AML-193 (cell line): ENCODE measurements at places on chromosomes 3 and 15.

GRCh38 chr15:92073044-92073785 lies 219.7 kb downstream of the SLCO3A1 start:
- no peak for DNase-seq

- no peak for DNase-seq
These were observed 7.3 kb downstream of the RNU5B-1 start for GRCh38 chr15:65311760-65312159.

DNA sequence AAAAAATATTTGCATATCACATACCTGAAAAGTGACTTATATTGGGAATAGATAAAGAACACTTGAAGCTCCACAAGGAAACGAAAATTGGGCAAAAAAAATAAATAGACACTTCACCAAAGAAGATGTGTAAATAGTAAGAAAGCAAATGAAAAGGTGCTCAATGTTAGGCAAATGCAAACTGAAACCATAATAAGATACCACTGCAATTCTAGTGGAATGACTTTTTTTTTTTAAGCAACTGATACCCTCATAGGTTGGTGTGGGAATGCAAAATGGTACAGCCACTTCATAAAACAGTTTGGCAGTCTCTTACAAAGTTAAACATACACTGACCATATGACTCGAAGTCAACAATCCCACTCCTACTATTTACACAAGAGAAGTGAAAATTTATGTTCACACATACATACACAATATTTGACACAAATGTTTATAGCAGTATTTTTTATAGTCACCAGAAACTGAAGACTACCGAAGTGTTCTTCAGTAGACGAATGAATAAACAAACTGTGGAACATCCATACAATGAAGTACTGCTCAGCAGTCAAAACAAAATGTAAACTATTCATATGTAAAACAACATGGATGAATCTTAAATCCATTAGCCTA lies 176.3 kb downstream of the ZMAT3 start:
- DNase-seq: no peak

DNA sequence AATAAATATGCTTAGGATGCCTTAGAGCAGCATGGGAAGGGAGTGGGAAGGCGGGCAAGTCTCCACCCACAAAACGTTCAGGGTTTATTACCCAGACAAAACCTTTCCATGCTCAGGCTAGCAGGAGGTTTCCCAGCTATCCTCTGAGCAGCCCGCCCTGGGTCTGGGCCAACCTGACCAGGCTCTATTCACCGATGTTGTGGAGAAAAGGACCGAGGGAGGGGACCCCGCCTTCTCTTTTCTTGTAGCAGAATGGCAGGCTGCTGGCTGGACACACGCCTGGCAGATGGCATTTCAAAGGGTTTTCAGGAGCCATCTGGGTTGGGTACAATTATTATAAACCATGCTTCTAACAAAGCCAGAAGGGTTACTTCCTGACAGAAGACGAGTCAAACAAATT lies 540.9 kb downstream of the MAGI1 start:
- DNase-seq: no peak

DNA sequence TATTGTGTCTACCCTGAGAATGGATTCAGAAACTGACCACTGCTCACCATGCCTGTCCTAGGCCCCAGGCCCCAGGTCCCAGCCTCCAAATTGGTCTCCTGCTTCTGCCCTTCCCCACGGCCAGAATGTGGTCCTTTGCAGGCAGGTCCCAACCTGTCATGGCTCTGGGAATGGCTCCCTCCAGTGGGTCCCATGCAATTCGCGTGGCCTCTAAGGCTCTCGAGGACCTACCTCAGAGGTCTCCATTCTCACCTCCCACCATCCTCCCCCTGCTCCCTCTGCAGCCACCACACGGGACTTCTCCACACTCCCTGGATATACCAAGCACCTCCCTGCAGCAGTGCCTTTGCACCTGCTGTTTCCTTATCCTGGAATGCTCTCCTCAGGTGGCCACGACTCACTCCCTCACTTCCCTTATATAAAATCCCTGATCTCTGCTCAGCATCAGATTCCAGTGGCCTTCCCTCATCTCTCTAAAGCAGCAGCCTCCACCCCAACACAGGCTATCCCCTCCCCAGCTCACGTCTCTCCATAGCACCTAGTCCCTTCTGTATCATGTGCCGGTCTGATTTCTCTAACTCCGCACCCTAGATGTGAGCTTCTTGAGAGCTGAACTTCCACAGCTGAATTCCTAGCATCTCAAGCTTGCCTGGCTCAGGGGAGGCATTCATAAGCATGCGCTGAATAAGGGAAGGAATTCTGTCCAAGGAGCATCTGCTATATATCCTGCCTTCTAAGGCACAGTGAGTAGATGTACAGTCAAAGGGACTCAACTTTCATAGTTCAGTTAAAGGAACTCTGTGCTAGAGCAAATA lies 56.9 kb downstream of the ARRDC4 start:
- DNase-seq: no peak

DNA sequence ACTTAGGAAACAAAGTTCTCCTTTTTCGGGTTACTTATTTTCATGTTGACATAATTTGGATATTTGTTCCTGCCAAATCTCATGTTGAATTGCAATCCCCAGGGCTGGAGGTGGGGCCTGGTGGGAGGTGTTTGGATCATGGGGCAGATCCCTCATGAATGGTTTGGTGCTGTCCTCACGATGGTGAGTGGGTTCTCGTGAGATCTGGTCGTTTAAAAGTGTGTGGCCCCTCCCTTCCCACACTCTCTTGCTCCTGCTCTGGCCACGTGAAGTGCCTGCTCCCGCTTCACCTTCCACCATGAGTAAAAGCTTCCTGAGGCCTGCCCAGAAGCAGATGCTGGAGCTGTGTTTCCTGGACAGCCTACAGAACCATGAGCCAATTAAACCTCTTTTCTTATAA lies 43.7 kb upstream of the MCF2L2 start:
- no peak for DNase-seq

GRCh38 chr15:91308855-91309254 lies 208.8 kb downstream of the SV2B start:
- no peak for DNase-seq

DNA sequence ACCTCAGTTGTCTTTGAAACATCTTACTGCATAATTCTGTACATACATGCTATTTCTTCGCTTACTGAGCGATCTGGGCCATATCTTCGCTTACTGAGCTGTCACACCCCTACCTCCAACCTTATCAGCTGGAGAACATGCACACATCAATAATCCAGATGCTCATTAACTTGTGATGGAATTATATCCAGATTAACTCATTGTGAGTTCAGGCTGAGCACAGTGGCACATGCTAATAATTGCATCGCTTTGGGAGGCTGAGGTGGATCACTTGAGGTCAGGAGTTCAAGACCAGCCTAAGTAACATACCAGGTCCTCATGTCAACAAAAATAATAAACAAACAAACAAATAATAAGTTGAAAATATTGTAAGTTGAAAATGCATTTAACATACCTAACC lies 19.3 kb upstream of the ANXA2 start:
- no peak for DNase-seq

DNA sequence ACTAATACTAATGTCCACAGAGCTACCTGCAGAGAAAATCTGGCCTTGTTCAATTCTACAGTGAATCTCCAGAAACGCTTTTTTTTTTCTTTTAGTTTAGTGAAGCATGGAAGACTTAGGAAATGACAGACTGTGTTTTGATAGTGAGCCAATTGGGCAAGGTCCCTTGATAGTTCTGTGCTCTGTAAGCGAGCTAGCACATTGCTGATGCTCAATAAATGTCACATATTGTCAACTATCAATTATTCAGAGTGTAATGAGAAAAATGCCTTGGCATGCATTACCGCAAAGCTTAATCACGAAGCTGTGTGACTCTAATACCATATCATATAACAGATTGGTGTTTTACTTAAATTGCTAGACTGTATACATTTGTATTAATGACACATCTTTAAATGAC lies 5.2 kb upstream of the C3orf85 start:
- no peak for DNase-seq

DNA sequence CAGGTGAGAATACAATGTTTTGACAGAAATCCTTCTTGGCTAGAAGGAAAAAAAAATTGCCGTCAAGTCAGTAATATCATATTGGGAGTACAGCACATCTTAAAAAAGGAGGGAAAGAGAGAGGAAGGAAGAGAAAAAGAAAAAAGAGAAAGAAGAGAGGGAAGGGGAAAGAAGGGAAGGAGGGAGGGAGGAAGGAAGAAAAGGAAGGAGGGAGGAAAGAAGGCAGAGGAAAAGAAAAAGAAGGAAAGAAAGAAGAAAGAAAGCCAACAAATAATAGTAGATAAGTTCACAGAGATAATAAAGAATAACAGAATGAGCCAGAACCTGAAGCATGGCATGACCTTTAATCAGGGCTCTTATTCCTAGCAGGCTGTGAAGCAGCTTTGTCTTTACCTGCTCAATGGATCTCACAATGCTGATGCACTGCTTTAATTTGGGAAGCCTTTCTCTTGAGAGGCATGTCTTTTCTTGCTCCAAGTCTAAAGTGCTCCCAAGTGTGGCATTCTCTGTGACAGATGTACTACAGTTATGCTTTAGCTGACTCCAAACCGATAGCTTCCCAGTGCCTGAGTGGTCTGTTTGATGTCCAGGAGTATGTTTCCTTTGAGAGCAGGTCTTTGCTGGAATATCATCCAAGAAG lies 114.9 kb downstream of the IQCH start:
- no peak for DNase-seq

DNA sequence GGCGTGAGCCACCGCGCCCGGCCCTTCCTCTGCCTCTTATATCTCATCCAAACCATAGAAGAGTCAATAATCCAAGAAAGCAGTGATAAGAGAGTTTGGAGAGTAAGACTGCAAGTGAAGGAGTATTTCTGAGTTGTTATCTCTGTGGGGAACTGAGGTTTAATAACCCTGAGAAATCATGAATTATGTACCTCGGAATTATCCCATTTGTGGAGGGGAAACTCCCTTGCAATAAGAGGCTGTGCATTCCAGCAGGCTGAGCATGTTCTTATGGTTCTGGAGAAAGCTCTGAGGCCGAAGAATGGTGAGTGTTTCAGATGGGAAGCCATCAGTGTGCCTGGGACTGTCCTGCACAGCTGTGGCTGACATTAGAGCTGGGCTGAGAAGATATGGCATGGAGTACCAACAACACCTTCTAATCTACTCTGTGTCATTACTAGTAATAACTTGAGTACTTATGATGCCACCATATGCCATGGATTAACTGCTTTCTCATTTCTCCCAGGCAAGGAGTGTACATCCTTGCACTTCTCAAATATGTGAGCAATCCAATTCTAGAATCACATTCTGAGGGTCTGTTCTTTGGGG lies 31.4 kb upstream of the NOX5 start:
- DNase-seq: no peak
